ENCODE measurements at places on chromosomes 11 and 22. TPM values are rescaled to one million over a fixed set of nuclear protein-coding genes. Genes with fewer than 3 reads are reported as not detected.

The TRMT2A gene
- total RNA-seq, result 55.1 TPM

The EMID1 gene
- total RNA-seq, result 0.27 TPM

The C11orf91 gene
- not detected for total RNA-seq

The MPZL2 gene
- 8.6 TPM for total RNA-seq

DNA sequence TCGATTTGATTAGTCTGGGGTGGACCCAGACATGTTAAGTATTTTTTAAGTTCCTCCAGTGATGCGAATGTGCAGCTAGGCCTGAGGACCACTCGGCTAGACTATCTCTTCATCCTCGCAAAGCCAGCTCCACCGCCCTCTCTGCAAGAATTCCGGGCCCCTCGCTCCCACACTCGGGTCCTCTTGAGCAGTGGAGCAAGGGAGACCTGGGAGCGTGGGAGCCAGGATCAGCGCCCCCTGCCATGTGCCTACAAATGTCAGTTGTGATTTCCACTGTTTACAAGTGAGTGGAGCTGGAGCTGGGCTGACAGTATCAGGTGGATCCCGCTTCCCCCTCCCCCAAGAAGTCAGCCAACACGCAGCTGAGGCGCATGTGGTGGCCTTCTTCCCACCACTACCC lies 6.7 kb downstream of the B3GNT6 start:
- peak; percentile 57 for DNase-seq

DNA sequence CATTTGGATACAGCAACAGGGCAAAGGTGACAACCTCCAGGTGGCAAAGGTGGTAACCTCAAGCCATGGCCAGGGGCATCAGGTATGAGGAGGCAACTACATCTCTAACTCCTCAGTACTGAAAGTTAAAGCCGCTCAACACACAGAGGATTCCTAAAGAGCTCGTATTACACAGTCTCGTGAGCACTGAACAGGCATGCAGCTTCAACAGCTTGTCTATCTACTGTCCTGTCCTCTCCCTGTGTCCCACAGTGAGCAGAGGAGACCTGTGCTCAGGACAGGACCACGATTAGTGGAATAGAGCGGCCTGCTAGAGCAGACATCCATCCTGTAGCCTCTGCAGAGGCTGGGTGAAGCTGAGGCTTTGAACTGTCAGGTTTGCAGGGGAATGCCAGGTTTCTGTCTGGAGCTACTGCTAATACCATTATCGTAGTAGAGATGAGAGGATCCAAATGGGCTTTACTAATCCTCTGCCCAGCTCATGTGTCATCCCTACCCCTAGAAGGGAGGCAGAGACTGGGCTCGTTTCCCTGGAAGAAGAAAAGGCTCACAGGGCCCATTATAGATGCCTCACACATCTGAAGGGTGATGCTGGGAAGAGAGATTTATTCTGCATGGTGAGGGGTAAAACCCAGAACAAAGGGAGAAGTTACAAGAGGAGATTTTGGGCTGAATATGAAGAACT lies 415.2 kb downstream of the LARGE1 start:
- DNase-seq, result no peak

DNA sequence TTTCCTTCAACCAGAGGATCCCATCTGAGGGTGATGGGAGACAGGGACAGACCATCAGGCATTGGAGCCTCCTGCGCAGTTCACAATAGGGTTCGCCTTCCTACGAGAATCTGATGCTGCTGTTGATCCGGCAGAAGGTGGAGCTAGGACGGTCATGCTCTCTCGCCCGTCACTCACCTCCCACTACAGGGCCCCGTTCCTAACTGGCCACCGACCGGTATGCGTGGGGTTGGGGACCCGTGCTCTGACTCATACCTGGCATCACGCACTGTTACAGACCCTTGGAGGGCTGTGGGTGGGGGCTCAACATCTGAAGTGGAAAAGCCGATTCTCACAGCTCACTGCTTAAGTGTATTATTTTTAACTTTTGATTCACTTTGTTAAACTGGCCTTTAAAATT lies 402.3 kb downstream of the BRD1 start:
- no peak for DNase-seq

DNA sequence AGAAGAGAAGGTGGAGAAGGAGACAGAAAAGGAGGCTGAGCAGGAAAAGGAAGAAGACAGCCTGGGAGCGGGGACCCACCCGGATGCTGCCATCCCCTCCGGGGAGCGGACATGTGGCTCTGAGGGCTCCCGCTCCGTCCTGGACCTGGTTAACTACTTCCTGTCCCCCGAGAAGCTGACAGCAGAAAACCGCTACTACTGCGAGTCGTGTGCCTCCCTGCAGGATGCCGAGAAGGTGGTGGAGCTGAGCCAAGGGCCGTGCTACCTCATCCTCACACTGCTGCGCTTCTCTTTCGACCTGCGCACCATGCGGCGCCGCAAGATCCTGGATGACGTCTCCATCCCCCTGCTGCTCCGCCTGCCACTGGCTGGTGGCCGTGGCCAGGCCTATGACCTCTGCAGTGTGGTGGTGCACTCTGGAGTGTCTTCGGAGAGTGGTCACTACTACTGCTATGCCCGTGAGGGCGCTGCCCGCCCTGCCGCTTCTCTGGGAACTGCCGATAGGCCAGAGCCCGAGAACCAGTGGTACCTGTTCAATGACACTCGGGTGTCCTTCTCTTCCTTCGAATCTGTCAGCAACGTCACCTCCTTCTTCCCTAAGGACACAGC lies 21.4 kb downstream of the USP35 start:
- DNase-seq, result peak; percentile 57

DNA sequence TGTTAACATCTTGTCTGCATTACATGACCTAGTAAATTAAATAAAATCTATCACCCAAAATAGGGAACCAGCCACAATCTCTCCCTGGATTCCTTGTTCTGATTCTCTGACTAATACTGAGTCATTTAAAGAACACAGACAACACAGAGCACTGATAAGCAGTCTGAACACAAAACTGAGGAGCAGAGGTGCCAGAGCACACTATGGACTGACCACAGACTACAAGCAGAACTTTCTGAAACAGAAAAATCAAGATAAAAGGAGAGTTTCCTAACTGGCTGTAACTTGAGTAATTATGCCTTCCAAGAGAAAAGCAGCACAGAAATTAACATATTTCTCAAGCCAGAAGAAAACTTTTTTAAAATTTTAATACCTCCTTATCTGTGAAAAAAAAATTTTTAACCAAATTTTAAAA lies 128.8 kb downstream of the SGSM3 start:
- no peak for DNase-seq

DNA sequence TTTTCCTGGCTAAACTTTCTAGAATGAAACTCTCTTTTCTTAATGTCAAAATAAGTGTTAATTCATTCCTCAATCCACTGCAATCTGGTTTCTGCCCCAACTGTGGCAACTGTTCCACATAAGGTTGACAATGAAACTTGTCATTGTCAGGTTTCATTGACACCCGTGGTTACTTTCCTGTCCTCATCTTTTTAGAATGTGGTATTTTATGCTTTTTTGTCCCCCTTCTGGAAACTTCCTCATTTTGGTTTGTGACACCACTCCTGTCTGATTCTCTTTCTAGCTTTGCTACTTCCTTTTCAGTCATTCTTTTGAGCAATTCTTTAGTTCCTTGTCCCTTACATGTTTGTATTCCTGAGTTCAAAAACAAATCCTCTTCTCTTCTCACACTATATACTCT lies 7.5 kb upstream of the PDE3B start:
- no peak for DNase-seq

DNA sequence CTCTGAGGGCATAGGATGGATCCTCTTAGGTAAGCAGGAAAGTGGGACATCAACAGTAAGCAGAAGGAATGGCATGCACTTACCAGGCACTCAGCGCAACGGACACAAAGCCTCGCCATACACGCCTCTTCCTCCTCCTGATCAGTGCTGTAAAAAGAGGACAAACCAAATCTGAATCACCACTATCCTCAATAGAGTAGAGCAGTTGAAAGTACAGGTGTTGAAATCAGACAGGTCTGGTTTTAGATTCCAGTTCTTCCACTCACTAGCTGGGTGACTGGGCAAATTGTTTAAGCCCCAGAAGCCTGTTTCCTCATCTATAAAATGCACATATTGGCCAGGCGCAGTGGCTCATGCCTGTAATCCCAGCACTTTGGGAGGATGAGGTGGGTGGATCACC lies 8.6 kb upstream of the JAML start:
- no peak for DNase-seq

- DNase-seq, result no peak
These were observed 78.6 kb downstream of the PRR5L start for GRCh38 chr11:36374726-36375125.

Data from sigmoid colon (tissue), 7 donors.